ENCODE measurements at places on chromosomes 2 and 18.

- no peak for DNase-seq
These were observed 140.8 kb downstream of the FAM210A start for GRCh38 chr18:13585379-13586153.

DNA sequence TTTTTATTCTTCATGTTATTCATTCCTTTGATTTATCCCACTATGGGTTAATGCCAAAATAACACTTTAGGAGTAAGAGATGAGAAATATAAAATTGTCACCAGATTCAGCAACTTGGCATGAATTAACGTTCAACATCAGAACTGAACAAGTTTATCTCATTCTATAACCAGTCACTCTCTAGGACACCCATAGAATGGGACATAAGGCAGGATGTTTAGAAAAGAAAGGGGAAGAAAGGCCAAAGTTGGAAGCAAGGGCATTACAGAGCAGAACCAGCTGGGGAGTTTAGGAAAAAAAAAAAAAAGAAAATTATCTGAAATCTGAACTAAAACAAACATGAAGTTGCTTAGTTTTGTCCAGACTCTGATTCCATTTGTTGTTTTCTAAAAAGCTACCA lies 211.0 kb downstream of the PMAIP1 start:
- no peak for DNase-seq

- DNase-seq: no peak
These were observed 374.1 kb downstream of the ARHGAP15 start for GRCh38 chr2:143503280-143503679.

DNA sequence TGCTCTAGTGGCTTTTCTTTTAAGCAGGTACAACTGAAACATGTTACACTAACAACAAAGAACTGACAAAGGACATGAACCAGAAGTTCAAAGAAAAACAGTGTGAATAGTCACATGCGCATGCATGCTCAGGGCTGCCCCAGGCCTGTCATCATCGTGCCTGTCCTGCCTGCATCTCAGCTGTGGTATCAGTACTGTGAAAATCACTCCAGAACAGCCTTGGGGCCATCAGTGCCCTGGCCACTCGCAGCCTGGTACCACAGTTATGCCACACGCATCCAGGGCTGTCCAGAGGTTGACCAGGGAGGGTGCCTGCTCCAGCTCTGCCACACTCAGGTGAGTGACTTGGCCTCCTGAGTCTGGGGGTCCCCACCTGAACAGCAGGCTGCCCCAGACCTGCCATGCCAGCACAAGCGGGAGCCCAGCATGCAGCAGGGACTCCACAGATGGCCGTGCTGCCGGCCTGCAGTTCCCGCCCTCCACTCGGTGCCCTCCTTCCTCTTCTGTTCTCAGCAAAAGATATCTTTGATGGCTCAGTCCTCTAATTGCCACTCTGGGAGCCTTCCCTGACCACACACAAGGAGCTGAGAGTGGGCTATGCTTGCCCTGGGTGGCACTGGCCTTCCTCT lies 12.3 kb downstream of the LIMS2 start:
- no peak for DNase-seq

- DNase-seq: no peak
These were observed 933.7 kb downstream of the NRXN1 start for GRCh38 chr2:50098242-50098641.

- no peak for DNase-seq
These were observed 383.4 kb downstream of the PLCL1 start for GRCh38 chr2:198187841-198188240.

- DNase-seq: no peak
These were observed 207.1 kb upstream of the SLC8A1 start for GRCh38 chr2:40658941-40659340.
